ENCODE measurements at places on chromosomes 11 and 22. TPM values are rescaled to one million over a fixed set of nuclear protein-coding genes. Genes with fewer than 3 reads are reported as not detected.

DNA sequence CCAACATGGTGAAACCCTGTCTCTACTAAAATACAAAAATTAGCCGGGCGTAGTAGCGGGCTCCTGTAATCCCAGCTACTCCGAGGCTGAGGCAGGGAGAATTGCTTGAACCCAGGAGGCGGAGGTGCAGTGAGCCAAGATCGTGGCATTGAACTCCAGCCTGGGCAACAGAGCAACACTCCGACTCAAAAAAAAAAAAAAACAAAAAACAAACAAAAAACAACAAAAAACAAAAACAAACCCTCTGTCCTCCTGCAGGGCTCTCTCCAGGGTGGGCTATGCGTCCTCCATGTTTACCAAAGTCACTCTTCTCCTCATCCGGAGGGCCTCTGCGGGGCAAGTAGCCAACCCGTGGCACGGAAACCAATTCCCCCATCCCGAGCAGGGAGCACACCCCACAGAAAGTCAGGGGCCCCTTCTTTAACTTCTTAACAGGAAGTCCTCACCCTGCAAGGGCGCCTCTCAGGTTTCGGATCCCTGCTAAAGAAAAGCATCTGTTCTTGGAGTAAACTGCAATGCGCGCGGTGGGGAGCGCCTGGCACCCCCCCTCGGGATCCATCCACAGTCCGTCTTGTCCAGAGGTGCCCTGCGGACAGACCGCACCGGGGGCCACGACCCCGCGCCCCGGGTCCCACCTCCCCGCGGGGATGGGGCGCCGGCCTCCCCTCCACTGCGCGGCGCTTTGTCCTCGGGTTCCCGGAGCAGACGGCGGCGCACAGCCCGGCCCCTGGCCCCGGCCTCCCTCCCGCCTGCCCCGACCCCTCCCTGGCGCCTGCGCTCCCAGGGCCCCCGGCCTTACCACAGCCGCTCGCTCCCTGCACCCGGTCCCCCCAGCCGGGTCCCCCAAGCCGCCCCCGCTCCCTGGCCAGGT, 712 bp downstream of the CERK start:
- DNase-seq: peak; percentile 80

The CHADL gene
- total RNA-seq: 1.3 TPM

DNA sequence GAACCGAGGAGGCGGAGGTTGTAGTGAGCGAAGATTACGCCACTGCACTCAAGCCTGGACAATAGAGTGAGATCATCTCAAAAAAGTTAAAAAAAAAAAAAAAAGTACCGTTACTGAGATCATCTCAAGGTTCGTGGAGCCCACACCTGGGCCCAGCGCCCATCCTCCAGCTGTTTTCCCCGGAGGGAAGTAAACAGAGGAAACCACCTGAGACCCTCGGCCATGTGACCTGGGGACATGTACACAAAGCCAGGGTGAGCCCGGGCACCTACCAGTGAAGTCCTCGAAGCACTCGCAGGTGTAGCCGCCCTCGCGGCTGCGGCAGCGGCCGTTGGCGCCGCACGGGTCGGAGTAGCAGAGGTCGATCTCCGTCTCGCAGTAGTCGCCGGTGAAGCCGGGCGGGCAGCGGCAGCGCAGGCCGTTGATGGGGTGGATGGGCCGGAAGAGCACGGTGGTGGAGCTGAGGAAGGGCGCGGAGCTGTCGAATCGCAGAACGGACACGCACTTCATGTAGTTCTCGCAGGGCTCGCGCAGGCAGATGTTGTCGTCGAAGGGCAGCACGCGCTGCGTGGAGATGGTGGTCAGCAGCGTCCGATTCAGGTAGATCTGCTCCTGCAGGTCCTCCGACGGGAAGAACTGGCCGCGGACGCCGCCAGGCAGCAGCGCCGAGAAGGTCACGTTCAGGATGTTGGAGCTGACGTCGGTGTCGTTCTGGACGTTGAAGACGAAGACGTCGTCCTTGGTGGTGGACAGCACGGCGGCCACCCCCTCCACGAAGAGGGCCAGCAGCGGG, 73.8 kb downstream of the CELSR1 start:
- DNase-seq: peak; percentile 38

DNA sequence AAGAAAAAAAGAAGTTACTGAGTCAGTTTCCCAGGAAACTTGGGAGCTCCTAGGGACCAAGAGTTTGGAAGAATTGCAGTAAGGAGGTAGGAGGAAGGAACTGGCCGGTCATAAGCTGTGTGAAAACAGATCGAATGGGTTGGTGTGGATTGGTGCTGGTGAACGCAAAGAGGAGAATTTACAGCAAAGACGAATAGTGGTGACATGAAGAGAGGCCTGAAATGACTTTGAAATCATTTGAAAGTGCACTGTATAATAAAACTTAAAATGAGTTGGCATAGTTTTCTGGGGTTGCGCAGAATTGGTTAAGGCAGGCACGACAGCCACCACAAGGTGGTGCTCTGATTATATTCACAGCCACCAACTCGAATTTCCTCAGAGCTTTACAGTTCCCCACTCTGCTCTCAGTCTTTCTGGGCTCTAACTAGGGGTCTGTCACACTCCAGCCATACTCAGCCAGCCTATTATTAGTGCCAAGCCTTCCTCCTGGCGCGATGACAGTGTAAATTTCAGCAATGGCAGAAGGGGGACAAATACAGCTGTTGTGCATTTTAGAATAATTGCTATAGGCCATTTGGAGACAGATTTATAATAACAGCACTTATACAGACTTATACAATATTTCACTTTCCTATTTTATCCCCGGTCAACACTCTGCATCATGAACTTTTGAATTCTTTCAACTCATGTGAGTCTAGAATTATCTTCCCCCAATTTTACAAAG, 8.3 kb upstream of the HTR3B start:
- DNase-seq: peak; percentile 80

GRCh38 chr11:95297680-95298452, 66.9 kb upstream of the SESN3 start:
- no peak for DNase-seq

DNA sequence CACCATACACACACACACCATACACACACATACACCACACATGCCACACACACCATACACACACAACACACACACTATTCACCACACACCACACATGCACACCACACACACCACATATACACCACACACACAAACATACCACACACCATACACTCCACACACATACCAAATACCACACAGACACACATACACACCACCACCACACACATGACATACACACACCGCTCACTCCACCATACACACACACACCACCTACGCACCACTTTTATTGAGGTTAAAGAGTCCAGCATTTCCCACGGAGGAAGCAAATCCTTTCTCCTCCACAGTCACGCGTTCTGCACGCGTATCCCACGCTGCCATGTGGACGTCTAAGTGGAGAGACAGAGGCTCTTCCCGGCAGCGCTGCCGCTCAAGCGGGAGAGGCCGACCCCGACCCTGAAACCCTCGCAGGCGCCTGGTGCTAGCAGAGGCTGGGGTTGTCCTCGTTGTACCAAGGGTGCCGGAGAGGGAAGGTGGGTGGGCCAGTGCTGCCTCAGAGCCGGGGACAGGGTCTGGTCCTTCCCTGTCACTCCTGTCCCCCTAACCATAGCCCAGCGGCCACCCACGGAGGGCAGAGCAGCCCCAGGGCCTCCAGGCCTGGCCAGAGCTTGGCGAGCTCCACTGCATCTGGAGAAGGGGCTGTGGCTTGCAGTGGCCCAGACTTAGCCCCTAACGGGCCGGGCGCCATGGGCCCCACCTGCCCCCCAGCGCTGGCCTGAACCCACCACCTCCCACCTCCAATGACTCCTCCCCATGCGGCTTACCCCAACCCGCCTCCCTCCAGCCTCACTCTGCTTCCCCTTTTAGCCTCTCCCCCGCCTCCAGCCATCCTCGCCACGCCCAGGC, 1495.0 kb downstream of the BRD1 start:
- DNase-seq: peak; percentile 29

DNA sequence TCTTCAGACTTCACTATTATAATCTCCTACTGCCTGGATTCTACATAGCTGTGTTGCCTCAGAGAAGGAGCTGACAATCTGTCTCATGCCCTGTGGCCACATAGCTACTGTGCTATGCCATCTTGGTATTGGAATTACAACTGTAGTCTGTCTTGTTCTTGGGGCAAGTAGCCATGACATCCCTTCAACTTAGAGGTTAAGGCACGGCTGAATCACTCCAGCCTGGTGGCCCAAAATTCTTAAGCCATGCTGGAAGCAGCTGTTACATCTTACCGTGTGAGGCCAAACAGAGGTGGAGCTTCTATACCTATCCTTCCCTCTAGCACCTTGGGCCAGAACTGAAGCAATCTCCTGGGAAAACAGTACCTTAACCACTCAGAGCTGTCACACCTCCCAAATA, 14.8 kb downstream of the CARD18 start:
- no peak for DNase-seq

- DNase-seq: no peak
These were observed 1275.2 kb downstream of the TBC1D22A start for GRCh38 chr22:48037618-48038017.

DNA sequence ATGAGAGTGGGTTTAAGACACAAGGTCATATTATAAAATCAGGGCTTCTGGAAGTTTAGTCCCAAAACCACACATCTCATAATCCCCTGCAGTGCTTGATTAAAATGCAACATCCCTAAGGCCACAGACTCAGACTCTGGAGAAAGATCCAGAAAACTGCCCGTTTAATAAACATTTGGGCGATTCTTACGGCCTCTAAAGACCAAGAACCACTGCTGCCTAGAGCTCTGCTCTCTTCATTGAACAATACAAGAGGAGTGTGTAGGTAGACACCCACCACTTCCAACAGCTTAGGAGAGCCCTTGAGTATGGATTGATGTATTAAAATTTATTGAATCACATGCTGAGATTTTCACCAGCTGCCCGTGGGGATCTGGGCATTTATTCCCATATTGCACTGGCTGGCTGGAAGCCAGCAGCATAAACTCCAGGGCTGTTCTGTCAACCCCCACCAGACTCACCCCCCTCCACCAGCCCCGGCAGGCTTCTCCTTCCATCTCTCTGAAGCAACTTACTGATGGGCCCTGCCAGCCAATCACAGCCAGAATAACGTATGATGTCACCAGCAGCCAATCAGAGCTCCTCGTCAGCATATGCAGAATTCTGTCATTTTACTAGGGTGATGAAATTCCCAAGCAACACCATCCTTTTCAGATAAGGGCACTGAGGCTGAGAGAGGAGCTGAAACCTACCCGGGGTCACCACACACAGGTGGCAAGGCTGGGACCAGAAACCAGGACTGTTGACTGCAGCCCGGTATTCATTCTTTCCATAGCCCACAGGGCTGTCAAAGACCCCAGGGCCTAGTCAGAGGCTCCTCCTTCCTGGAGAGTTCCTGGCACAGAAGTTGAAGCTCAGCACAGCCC, 749 bp upstream of the BEST1 start:
- DNase-seq: peak; percentile 84

The AGBL2 gene
- 8.7 TPM for total RNA-seq

GRCh38 chr11:102926517-102926916, 29.0 kb downstream of the MMP13 start:
- no peak for DNase-seq

The C11orf86 gene
- total RNA-seq: not detected

DNA sequence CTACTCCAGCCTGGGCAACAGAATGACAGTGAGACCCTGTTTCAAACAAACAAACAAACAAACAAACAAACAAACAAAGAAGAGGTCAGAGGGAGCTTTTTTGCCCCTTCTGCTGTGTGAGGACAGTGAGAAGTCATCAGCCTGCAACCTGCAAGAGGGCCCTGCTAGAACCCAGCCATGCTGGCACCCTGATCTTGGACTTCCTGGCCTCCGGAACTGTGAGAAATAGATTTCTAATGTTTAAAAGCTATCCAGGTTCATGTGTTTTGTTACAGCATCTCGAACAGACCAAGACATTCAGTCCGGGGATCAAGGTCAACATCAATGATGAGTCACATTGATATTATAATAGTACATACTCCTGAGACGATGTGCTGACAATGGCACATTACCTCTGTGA, 41.4 kb upstream of the GRAMD1B start:
- DNase-seq: no peak

The ADORA2A gene
- 3.6 TPM for total RNA-seq
